ENCODE measurements at places on chromosomes 3 and 15.
A peak's percentile ranks its signal among the peaks of the same experiment; 100 is the strongest.

- DNase-seq, result peak; percentile 85
Observed at GRCh38 chr3:8938021-8938420, 25.3 kb downstream of the RAD18 start.

DNA sequence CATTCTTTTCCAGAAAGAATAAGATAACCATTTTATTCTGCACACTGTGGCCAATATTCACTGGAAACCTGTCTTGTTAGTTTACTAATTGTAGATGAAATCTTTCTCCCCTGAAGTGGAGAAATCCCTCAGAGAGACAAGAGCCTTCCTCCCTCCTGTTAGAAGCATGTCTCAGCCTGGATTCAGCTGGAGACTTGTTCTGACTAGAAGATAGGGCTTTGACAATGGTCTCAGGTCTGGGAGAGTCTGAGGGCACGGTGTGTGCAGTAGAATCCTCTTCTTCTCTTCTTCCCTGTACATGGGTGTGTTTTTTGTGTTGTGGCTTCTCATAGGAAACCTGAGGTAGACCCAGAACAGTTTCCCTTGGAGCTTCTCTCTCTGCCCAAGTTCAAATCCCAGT lies 19.9 kb downstream of the CCK start:
- DNase-seq, result no peak

DNA sequence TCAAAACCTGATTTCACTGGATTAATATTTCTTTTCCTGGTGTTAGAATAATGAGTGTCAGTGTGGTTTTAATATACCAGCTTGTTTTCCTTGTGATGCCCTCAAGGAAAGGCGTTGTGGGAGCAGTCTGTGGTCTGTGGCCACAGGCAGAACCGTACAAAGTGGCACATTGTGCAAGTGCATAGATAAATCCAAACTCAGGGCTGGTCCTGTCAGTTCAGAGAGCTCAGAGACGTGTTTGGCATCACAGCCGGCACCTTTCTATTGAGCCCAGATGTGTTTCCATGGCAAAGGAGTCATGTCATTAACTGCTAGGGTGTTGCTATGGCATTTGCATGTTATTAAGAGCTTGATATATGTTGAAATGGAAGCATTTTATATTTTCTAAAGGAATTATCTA lies 289.9 kb upstream of the RASGRP1 start:
- DNase-seq, result no peak

- peak; percentile 58 for DNase-seq
Observed at GRCh38 chr3:119831022-119831421, 49.1 kb downstream of the NR1I2 start.

- no peak for DNase-seq
Observed at GRCh38 chr15:82571722-82572222, 31.5 kb upstream of the RPS17 start.

DNA sequence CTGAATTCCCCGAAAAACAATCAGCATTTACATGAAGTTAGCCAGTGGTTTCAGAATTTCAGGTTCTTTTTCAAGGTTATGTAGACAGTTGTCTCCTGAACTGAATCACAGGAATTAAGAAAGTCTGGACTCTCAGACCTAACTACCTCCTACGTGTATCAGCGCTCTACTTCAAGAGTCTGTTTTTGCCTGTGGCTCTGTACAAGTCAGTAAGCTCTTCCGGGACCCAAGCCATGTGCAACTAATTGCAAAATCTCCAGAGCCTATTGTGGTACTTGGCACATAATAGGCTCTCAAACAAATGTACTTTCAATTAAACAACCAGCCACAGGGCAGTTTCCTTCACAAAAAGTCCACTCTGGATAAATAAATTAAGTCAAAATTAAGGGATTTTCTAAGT lies 414.2 kb downstream of the PDCD6IP start:
- DNase-seq, result no peak

DNA sequence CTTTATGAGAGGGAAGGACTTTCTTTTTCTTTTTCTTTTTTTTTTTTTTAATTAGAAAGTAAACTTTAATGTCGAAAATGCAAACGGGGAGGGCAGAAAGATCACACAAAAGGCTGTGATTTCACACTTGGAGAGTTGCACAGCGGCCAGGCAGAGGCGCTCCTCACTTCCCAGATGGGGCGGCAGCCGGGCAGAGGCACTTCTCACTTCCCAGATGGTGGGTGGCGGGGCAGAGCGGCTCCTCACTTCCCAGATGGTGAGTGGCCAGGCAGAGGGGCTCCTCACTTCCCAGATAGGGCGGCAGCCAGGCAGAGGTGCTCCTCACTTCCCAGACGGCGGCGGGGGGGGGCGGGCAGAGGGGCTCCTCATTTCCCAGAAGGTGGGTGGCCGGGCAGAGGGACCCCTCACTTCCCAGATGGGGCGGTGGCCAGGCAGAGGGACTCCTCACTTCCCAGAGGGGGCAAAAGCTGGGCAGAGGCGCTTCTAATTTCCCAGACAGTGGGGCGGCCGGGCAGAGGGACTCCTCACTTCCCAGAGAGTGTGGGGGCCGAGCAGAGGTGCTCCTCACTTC lies 88.6 kb downstream of the ATP2B2 start:
- no peak for DNase-seq

Data from Karpas-422 (cell line).